Cardiac fibroblast (primary cell): ENCODE measurements at places on chromosomes 2 and 18.

DNA sequence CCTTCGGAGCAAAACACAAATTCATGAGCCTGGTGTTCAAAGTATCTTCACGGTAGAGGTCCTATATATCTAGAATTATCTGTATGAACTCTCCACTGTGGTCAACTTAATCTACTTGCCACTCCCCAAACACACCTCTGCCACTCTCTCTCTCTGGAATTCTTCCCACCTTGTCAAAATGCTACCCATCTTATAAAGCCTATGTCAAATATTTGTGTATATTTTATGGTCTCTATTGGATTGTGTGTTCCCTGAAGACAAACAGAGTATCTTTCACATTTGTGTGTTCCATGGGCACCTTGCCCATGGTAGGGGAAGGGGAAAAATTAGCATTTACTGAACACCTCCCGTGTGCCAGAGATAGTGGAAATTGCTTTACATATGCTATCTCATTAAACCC is 83.2 kb upstream of the ATL2 start:
- no peak for DNase-seq

GRCh38 chr2:111918383-111918806 is 20.0 kb downstream of the MERTK start:
- DNase-seq = peak; percentile 77

GRCh38 chr2:47038656-47039488 is 116.2 kb downstream of the STPG4 start:
- no peak for DNase-seq

DNA sequence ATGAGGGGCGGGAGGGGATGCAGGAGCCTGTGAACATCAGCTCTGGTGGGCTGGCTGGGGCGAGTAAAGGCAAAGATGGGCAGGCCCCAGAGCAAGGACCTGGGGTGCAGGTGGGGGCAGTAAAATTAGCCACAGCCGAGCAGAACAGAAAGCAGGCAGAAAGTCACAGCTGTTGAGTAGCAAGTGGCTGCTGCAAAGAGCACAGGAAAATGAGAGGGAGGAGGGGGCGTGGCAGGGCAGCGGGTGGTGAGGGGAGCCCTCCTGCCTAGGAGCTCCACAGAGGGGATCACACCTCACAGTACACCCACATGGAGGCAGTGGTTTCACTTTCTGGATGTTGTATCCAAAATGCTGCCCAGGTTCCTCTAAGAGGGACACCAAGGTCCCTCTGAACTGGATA is 79.6 kb downstream of the LBH start:
- DNase-seq = no peak

DNA sequence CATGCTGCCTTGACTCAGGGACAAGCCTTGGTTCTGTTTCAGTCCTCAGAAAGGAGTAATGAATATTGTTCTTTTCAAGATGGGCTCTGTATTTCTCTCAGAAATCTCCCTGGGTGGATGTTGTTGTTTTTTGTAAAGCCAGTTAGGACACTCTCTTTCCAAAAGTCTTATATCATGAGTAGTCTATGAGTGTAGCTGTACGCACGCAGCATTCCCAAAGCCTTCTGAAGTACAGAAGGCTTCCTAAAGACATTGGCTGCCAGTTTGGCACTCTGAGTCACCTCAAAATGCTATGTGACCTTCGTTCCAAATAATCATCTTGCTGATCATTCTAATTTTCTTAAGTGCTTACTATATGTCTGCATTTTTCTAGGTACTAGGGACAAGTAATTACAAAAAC is 16.7 kb upstream of the GTF2A1L start:
- DNase-seq = peak; percentile 88

DNA sequence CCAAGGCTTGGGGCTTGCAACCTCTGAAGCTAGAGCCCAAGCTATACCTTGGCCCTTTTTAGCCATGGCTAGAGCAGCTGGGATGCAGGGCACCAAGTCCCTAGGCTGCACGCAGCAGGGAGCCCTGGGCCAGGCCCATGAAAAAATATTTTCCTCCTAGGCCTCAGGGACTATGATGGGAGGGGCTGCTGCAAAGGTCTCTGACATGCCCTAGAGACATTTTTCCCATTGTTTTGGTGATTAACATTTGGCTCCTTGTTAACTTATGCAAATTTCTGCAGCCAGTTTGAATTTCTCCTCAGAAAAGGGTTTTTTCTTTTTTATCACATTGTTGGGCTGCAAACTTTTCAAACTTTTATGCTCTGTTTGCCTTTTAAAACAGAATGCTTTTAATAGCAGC is 56.9 kb upstream of the LHCGR start:
- no peak for DNase-seq

DNA sequence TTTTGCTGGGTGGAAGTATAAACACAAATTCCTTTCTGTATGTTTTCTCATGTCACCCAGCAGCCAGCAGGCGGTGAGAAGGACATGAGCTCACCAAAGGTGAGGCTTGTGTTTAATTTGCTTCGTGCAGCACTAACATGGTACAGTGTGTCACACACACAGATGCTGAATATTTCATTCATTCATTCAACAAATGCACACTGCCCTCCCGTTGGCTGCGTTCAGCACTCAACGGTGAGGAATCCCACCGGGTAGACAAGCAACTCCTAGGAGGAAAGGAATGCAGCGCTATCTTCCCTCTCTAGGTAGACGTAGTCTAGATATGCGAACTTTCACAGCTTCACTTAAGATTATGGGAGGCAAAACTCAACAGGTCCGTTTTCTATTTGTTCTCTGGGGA is 85.1 kb downstream of the LONRF2 start:
- DNase-seq = no peak

DNA sequence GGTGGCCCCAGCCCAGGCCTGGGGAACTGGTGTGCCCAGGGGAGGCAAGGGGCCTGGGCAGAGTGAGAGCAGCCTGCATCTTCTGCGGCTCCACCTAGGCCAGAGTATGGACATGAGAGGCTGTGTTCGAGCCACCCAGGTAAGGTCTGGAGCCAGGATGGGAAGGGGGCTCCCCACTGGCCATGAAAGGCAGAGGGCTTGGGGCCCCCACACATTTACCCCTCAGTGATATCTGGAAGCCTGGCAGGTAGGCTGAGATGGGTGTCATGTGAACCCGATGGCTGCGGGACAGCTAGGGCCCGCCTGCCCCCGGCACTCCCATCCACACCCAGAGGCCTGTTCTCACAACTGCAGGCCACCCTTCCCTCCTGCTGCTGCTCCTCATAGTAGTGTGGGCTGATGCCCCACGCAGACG is 13.2 kb downstream of the ADRA2B start:
- no peak for DNase-seq

DNA sequence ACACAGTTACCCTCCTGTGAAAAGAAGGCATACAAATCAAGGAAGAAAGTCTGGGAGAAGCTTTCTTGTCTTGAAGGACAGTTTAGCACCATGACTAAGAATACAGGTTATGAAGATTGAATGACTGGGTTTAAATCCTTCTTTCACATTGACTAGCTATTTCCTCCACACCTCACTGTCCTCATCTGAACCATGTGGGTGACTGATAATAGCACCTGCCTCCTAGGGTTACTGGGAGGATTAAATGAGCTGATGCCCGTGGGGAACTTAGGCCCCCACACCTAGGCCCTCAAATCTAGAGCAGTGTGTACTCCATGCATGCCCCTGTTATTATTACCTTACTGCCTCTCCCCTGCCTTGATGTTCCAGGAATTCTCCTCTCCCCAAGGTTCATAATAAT is 202.9 kb downstream of the FBXO15 start:
- DNase-seq = no peak

- peak; percentile 96 for DNase-seq
Measured at GRCh38 chr2:188629753-188630527, 338.3 kb downstream of the GULP1 start.

DNA sequence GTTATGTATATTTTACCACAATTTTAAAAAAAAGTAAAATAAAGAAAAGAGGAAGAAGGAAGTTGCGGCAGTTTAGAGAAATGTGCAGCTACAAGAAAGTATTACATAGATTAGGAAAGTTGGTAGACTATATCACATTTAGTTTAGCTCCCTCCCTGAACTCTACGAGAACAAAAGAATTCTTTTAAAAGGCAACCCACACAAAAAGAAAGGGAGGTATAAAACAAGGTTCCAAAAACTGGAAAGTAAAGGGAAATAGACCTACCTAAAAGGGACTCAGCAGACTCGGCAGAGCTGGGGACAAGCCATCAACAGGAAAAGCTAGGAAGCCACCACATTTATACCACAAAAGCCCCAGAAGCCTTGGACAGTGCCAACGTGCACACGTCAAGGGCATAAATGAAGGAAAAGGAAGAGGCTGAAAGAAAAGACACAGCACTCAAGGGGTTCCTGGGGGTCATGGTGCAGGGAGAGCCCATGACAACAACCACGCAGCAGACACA is 9.1 kb downstream of the TMEM127 start:
- DNase-seq = no peak

DNA sequence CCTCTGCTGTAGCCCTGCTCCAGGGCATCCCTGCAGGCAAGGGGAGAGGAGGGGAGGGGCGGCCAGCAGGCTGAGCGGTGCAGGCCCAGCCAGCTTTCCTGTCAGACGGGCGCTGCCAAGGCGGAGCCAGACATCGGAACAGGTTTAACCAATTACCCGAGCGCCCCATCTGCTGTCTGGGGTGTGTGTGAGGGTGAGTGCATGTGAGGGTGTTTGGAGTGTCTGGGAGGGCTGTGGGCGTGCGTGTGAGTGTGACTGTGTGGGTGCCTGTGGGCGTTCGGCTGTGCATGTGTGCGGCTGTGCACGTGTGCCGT is 20.0 kb downstream of the EMX1 start:
- DNase-seq = no peak

DNA sequence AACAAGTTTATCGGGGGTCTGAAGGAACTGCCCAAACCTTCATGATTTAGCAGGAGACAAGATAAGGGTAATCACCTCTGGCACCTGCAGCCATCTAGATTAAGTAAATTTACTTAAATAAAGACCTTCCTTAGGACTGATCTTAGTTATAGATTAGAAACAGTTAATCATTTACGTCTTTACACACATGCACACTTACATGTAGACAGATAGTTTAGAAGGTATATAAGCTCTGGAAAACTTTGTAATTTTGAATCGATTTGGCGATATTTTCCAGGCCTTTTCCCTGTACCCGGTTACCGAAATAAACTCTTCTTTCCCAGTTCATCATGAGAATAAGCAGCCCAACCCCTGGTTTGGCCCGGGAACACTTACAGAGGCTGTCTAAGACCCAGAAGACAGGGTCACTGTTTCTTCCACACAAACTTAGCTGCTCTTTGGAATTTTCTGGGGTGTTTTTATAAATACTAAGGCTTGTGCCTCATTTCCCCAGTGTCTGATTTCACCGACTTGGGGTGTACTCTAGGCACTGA is 560 bp upstream of the SKA1 start:
- no peak for DNase-seq

DNA sequence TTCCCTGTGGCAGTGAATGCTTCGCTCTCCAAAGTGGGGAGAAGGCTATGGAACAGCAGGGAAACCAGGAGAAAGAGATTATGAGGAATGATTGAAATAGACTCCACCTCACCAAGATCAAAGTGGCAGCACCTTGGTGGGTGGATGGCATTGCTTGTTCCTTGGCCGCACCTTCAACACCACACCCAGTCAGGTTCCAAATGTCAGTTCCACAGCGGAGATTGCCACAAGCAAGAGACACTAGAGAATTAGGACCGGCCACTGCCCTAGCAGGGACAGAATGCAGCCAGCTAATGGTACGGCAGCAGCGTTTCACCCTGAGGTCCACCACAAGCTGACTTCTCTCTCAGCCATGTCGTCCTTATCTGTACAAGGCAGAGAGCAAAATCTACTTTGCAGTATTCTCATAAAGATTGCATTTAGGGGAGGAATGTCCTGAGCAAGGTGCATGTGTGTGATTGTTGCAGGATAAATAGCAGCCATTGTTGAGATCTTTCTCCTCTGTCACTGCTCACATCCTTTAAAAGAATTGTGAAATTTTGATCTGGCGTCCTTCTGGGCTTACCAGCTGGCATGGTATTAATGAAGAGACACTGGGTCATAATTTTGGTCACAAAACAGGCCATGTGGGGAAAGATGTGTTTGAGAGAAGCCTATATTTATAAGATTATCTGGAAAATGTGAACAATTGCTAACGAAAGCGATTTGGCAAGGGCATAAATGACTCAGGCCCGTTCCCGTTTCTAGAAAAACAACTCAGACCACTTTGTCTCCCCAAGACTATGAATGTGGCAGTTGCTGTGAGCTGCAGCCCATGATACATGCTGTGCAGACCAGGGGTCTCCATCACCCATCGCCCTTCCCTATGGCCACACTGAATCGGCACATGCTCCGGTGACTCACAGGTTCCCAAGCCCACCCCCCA is 228.6 kb upstream of the ID2 start:
- no peak for DNase-seq

- peak; percentile 86 for DNase-seq
Measured at GRCh38 chr2:182587831-182588230, 128.2 kb upstream of the DNAJC10 start.

- DNase-seq = no peak
Measured at GRCh38 chr2:109690822-109691541, 76.8 kb downstream of the SOWAHC start.
